ENCODE measurements at places on chromosomes 2 and 18. TPM values are rescaled to one million over a fixed set of nuclear protein-coding genes. Genes with fewer than 3 reads are reported as not detected.

DNA sequence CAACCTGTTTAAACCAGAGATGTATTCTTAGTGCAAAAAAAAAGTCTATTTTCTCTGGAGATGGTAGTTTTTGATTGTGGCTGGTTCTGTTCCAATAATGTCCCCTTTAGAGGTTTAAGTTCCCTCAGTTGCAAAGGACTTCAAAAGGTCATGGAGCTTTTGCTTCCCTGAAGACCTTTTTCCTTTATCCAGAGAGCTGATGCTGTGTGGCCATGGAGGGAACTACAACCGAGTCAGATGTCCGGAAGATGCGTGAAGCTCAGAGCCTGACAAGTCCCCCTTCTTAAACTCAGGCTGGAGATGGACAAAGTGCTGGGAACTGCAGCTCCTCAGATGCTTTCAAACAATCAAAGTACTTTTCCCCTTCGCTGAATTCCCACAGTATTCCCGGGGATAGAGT is 176.1 kb downstream of the TMEM18 start:
- peak; percentile 50 for DNase-seq
- no peaks in the 10 kb centered on the region for H3K4me1 ChIP-seq
- no peaks in the 10 kb centered on the region for H3K36me3 ChIP-seq
- H3K4me3 ChIP-seq, result no peak overlapping the region

GRCh38 chr2:127479219-127479825 is 47.0 kb downstream of the IWS1 start:
- H3K27me3 ChIP-seq, result no peaks in the 10 kb centered on the region
- H3K4me3 ChIP-seq, result no peak overlapping the region
- DNase-seq, result peak; percentile 75
- no peaks in the 10 kb centered on the region for H3K4me1 ChIP-seq

GRCh38 chr2:101986376-101986775 is 5.4 kb upstream of the IL1R2 start:
- no peaks in the 10 kb centered on the region for H3K27me3 ChIP-seq
- no peak overlapping the region for H3K4me3 ChIP-seq
- no peaks in the 10 kb centered on the region for H3K36me3 ChIP-seq
- peaks cover 47% of the 10 kb centered on the region for H3K4me1 ChIP-seq
- peak; percentile 87 for DNase-seq

- H3K27me3 ChIP-seq, result no peaks in the 10 kb centered on the region
- no peaks in the 10 kb centered on the region for H3K4me1 ChIP-seq
- no peak for DNase-seq
- no peaks in the 10 kb centered on the region for H3K36me3 ChIP-seq
- no peak overlapping the region for H3K4me3 ChIP-seq
These were observed 100.2 kb downstream of the ANKRD44 start for GRCh38 chr2:197210430-197210829.

- no peak for DNase-seq
- no peak overlapping the region for H3K4me3 ChIP-seq
- peaks cover 14% of the 10 kb centered on the region for H3K4me1 ChIP-seq
- no peaks in the 10 kb centered on the region for H3K36me3 ChIP-seq
These were observed 102.7 kb downstream of the CSRNP3 start for GRCh38 chr2:165572151-165572550.

DNA sequence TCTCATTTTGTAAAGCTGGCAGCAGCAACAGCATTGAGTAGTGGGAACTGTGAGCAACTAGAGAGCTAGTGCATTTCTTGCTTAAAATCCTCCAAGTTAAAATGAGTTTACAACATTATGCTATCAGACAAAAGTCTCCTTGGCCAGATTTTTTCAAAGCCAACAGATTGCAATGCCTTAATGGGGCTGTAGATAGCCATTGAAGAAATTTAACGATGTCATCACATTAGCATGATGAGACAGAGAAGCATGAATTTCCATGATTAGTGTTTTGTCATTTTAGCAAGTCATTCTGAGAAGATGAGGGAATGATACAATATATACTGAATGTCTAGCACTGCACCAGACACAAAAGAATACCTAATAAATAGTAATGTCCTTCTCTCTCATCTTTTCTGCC is 307.5 kb upstream of the REG3G start:
- no peaks in the 10 kb centered on the region for H3K27me3 ChIP-seq
- H3K27ac ChIP-seq, result no peak overlapping the region
- DNase-seq, result no peak
- H3K36me3 ChIP-seq, result no peaks in the 10 kb centered on the region

- H3K36me3 ChIP-seq, result no peaks in the 10 kb centered on the region
- DNase-seq, result no peak
- no peak overlapping the region for H3K4me3 ChIP-seq
- H3K27me3 ChIP-seq, result no peaks in the 10 kb centered on the region
- H3K4me1 ChIP-seq, result no peaks in the 10 kb centered on the region
These were observed 18.9 kb upstream of the FAHD2A start for GRCh38 chr2:95383635-95384027.

GRCh38 chr2:32727157-32727556 is 99.3 kb downstream of the TTC27 start:
- DNase-seq, result no peak
- H3K27ac ChIP-seq, result no peak overlapping the region
- H3K4me1 ChIP-seq, result no peaks in the 10 kb centered on the region
- no peaks in the 10 kb centered on the region for H3K27me3 ChIP-seq
- H3K36me3 ChIP-seq, result 0 out of 2 replicates have a peak, but pooled peaks cover under 1% of the 10 kb centered on the region

DNA sequence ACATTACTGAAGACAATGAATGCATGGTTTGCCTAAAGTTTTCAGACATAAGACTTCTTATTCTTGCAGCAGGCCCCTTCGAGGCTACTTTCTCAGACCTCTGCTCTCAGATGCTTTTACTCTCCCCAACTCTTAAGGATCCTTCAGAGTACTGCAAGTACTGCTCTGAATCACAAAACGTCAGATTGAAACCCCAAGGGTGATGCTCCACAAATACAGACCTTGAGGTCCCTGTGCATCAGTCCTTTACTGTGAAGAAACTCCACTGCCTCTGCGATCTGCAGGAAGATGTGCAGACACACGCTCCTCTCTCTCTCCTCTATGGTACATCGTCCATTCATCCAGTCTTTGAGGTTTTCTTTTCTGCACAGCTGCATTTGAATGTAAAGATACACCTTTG is 52.8 kb downstream of the EIF2AK3 start:
- H3K27me3 ChIP-seq, result no peaks in the 10 kb centered on the region
- no peak overlapping the region for H3K27ac ChIP-seq
- no peaks in the 10 kb centered on the region for H3K4me1 ChIP-seq

- H3K4me3 ChIP-seq, result no peak overlapping the region
- H3K4me1 ChIP-seq, result peaks cover 52% of the 10 kb centered on the region
- peak; percentile 45 for DNase-seq
- no peaks in the 10 kb centered on the region for H3K27me3 ChIP-seq
- peak overlapping the region; percentile 2 for H3K27ac ChIP-seq
These were observed 91.8 kb downstream of the CABLES1 start for GRCh38 chr18:23226930-23227725.

GRCh38 chr18:30676053-30676480 is 366.5 kb downstream of the DSC3 start:
- no peaks in the 10 kb centered on the region for H3K27me3 ChIP-seq
- no peak overlapping the region for H3K27ac ChIP-seq
- H3K4me3 ChIP-seq, result no peak overlapping the region
- H3K4me1 ChIP-seq, result no peaks in the 10 kb centered on the region
- H3K36me3 ChIP-seq, result no peaks in the 10 kb centered on the region
- DNase-seq, result no peak

DNA sequence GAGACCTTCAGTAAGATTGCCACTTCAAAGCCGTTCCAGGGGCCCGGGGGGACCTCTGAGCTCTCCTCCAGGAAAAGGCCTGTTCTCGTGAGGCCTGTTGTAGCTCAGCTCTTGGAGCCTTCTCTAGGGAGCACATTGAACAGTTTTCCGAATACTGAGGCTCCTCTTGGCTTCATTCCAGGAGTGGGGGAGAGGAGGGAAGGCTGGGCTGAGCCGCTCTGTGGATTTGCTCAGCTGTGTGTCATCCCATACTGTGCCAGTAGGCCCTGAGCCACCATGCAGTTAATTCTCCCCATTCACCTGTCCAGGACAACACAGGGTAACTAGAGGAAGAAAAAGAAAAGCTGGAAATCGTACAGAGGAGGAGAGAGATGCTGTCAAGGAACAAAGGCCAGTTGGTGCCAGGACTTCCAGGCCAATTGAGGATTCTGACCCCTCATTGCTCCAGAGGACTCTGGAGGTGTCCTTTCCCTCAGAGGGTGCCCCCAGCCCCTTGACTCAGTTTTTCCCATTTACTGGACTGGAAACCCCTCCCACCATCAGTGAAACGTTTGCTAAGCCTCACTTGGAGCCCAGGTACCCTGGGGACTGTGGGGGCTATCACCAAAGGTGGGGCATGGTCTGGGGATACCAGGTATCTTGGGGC is 41.4 kb downstream of the HS1BP3 start:
- H3K36me3 ChIP-seq, result no peaks in the 10 kb centered on the region
- DNase-seq, result peak; percentile 74
- H3K27me3 ChIP-seq, result no peaks in the 10 kb centered on the region
- H3K27ac ChIP-seq, result peak overlapping the region; percentile 32
- no peak overlapping the region for H3K4me3 ChIP-seq

DNA sequence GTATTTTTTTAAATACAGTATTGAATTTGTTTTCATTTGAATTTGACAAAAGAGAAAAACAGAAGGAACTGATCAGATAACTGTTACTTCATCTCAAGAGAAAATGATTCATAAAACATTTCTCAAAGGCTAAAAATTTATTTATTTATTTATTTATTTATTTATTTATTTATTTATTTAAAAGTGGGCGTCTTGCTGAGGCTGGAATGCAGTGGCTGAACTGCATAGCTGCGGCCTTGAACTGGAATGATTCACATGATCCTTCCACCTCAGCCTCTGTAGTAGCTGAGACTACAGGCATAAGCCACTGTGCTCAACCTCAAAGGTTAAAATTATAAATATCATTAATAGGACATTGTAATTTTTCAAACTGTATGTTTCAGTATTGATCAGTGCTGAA is 4.5 kb upstream of the PUM2 start:
- H3K27ac ChIP-seq, result no peak overlapping the region
- H3K36me3 ChIP-seq, result no peaks in the 10 kb centered on the region
- no peaks in the 10 kb centered on the region for H3K27me3 ChIP-seq
- H3K4me1 ChIP-seq, result peaks cover 21% of the 10 kb centered on the region
- DNase-seq, result no peak
- H3K4me3 ChIP-seq, result no peak overlapping the region

GRCh38 chr2:55014962-55015939 is 35.0 kb downstream of the RTN4 start:
- peaks cover 69% of the 10 kb centered on the region for H3K4me1 ChIP-seq
- peaks cover 16% of the 10 kb centered on the region for H3K36me3 ChIP-seq
- no peak overlapping the region for H3K27ac ChIP-seq
- no peak overlapping the region for H3K4me3 ChIP-seq

GTF2A1L gene
- total RNA-seq, result not detected

KIAA2012 gene
- total RNA-seq, result not detected

DCDC2C gene
- not detected for total RNA-seq

Measured in PC-3 (cell line).